Skin of body (tissue), 3 donors: ENCODE measurements at places on chromosomes 7 and 10. TPM values are rescaled to one million over a fixed set of nuclear protein-coding genes. Genes with fewer than 3 reads are reported as not detected.

The SPRN gene
- 0.89 TPM for total RNA-seq

The ADAM12 gene
- total RNA-seq = 22.8 TPM

The IFIT2 gene
- total RNA-seq = 8.6 TPM

The NUTM2E gene
- 0.20 TPM for total RNA-seq

The CAMK2G gene
- 19.2 TPM for total RNA-seq

The CFTR gene
- 1.2 TPM for total RNA-seq

The RTKN2 gene
- 6.5 TPM for total RNA-seq

The ABLIM1 gene
- 66.2 TPM for total RNA-seq

The MRPS33 gene
- 27.4 TPM for total RNA-seq

The UNCX gene
- total RNA-seq = not detected

The CFAP43 gene
- 1.6 TPM for total RNA-seq

The PAPSS2 gene
- 7.2 TPM for total RNA-seq

DNA sequence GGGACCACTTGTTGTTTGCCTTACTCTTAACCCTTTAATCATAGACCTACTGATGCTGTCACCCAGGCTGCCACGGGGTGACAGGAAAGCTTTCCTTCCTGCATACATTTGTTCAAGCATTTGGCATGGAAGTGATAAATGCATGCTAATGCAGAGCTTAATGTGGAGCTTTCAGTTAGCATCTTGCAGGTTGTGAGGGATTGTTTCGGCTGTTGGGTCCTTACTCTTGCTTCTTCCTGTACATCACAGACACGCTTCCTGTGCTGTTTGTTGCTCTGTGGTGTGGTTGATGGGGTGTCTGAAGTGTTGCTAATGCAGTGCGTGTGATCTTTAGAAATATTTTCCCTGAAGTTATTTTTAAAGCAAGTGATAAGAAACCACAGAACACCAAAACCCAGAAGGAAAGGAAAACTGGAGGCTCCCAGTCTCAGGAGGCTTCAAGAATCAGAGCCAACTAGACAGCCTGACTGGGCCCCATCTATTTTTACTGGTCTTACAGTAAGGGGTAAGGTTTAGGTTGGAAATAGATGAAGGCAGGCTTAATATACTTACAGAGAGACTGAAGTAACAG lies 143.1 kb downstream of the CHN2 start:
- DNase-seq = no peak

DNA sequence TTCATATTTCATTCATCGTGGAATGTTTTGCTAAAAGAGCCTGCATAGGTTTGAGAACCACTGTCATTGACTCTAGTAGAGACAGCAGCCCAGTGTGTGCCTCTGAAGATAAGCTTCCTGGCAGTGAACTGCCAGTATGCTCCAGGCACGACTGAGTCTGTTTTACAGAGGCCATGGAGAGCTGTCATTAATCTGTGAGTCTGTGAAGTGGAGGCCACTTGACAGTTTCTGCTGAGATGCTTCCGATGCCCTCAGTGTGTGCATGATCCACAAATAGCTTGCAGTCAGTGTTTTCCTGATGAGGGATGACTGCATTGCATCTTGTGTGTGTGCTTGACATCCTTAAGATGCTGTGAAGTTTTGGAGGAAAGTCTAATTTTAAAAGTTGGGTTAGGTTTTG lies 162.2 kb downstream of the PFKFB3 start:
- DNase-seq = no peak

DNA sequence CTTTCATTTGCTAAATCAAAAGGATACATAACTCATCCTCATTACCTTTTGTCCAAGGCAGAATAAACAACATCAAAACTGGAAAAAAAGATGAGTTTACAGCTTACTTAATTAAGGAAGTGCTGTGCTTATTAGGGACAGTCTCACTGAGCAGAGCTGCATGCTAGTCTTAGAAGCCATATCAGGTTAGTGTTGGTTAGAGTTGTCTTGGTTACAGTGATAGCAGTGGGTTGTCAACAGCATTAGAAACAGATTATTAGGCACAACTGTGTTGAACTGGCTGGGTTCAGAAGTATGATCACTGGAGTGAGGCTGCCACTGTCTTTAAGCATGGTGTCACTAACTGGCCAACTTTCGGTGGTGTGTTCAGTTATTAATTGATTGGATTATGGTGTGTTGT lies 503.9 kb upstream of the IGFBP3 start:
- DNase-seq = no peak

DNA sequence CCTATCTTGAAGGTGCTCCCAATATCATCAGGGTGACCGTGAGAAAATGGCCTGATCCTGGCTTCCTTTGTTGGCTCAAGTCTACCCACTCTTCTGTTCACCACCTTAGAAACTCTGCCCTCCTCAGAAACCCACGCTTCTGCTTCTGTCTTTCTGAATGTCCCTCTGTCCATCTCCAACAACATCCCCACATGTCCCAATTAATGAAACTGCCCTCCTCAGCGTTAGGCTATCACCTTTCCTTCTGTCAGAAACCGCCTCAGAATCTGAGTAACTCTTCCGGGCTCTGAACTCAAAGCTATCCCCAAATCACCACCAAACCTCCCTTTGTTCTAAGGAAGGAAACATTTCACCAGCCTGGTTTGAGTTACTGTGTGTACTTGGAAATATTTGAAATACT lies 315.8 kb upstream of the ZNF32 start:
- DNase-seq = no peak

GRCh38 chr10:92203919-92204623 lies 86.8 kb downstream of the CPEB3 start:
- DNase-seq = no peak

- DNase-seq = peak; percentile 64
Observed at GRCh38 chr10:114332301-114333192, 71.8 kb downstream of the AFAP1L2 start.

DNA sequence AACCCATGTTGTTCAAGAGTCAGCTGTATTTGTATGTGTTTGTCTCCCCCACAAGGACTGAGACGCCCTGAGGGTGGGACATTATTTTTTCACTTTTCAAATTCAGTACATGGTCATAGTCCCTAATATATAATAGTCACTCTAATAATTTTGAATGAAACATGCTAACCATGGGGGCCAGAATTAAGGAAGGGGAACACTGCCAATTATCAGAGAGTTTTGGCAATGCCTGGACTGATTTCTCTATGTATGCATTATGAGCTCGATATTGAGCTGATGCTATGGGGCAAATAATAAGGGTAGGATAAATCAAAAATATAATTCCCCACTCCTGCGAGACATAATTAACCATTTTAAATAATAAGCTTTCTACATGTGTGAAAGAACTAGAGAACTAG lies 87.4 kb downstream of the CPED1 start:
- no peak for DNase-seq

GRCh38 chr7:68425377-68425776 lies 1172.9 kb upstream of the AUTS2 start:
- DNase-seq = no peak

DNA sequence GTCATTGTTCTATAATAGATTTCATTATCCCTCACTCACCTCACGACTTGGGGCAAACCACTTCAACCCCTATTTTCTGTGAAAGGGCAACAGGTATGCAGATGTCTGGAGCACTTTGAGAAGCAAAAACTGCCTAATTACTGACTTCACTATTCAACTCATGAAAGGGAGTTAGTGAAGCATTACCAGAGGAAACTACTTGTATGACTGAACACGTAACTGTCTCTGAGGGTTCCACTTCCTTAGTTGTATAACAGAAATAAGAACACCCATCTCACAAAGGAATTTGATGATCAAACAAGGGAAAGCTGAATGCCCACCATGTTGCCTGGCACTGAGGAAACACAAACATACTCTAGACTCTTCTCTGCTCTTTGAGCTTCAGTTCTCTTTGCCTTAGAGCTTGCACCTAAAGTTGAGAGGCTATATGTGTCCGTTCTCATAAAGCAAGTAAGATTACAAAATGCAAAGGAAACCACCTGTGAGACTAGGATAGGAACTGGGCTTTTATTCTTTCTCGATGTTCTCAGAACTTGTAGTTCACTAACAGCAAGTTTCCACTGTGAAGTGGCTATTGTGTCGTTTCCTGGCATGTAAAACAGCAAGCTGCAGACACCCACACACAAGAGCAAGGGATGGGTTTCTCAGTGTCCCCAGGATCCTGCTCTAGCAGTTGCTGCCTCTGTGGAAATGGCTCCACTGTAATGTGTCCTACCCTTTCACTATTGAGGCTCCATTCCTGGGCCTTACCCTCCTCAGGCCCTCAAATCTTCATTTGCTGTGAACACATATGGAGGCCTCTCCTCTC lies 2.6 kb downstream of the TMEM243 start:
- DNase-seq = no peak

DNA sequence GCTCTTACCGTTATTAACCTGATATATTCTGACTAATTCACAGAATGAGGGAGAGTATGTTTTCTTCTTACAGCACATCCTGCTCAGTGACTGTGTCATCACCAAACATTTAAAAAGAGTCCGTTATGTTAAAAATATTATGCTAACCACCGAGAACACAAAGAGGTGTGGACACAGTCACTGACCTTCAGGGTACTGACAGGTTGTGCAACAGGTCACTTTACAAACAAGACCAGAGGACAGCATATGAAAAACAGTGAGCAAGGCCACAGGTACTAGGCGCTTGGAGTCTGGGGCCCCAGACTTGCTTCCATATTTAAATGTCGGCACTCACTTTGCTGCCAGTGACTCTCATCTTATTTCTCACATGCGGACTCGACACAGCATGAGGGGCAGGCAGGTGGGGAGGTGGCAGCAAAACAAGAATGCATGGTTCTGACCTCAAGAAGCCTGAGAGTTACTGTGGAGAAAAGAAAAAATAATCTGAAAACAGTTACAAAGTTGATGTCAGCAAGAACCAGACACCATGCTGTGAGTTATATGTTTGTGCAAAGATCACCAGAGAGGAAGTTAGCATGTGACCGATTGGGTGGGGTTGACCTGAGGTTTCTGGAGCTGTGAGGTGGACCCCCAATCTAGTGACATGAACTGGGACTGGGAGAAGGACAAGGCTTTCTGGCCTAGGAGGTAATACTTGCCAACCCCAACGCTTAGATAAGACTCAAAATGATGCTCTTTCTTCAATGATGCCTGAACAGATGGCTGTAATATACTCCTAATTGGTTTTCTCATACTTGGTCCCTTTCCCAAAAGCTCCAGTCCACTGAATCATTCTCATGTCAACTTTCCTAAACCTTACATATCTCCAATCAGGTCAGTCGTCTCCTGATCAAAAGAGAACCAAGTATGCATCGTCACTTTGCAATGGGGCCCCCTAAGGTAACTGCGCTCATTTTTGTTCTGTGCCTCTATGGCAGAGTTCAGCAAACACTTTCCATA lies 102.4 kb downstream of the HIPK2 start:
- DNase-seq = no peak

DNA sequence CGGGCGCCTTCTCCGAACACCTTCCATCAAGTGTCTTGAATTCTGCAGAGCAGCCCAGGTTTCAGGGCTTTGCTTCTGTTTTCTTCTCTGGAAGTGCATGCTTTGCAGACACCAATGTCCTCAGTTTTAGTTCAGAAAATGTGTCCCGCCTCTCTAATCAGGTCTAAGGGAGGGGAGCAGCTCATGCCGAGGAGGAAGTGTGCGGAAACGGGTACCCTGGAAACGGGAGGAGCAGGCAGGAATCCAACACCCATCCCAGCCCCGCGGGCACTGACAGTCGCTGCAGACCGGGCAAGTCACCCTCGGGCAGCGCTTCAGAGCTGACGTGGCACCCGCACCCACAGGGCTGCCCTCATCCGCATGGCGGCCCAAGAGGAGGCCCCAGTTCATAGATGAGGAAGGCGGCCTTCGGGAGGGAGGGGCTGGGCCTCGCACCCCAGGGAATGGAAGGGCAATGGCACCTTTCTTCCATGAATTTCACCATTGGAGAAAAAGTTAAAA lies 338.7 kb downstream of the DNAJB6 start:
- no peak for DNase-seq

DNA sequence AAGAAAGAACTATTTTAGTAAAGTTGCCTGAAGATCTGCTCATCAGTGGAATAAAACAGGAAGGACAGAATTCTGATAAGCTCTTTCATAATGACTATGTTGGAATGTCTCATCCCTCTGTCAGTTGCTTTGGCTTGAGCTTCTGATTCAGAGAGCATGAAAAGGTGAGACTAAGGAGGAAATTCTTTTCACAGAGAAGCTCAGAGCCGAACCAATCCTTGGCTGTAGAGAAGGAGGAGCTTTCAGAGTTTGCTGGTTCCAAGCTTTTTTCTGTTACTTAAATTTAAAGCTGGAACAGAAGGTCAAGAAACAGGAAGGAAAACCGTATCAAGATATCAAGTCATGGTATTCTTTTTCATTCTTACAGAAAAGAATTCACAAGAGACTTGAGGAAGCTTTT lies 24.0 kb downstream of the GSTO2 start:
- no peak for DNase-seq

DNA sequence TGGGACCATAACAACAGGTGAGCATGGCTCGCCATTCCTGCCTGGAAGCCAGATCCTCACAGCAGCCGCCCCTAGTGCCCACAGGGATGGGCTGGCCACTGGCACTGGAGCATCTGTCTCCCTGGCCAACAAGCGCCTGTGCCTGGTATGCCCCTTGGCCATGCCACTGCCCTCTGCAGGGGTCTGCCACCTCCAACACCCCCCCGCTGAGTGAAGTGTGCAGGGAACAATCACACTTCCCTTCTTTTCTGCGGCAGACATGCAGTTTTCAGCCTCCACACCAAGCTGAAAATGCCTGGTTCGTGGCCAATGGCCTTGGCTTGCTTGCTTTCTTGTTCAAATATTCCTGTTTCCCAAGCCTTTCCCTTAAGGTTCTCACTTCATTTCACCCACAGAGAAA lies 50.7 kb downstream of the HSPA12A start:
- no peak for DNase-seq

- no peak for DNase-seq
Observed at GRCh38 chr10:34444223-34445183, 370.6 kb downstream of the PARD3 start.

DNA sequence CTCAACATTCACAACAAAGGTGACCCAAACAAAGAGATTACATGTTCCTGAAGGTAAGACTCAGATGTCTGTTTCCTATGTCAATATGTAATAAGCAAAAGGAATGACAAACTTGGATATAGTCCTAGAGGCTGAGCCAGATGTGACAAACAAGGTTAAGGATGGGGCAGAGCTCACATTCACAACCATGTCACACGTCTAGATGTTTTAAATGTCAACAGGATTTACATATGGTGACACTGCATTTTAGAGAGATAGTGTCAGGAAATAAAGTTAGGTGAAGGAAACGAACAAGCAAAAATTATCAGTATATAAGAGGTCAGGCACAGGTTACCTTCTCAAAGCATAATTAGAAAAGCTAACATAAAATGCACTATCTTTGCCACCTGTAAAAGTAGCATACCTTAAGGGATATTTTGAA lies 8.4 kb downstream of the RELN start:
- no peak for DNase-seq

DNA sequence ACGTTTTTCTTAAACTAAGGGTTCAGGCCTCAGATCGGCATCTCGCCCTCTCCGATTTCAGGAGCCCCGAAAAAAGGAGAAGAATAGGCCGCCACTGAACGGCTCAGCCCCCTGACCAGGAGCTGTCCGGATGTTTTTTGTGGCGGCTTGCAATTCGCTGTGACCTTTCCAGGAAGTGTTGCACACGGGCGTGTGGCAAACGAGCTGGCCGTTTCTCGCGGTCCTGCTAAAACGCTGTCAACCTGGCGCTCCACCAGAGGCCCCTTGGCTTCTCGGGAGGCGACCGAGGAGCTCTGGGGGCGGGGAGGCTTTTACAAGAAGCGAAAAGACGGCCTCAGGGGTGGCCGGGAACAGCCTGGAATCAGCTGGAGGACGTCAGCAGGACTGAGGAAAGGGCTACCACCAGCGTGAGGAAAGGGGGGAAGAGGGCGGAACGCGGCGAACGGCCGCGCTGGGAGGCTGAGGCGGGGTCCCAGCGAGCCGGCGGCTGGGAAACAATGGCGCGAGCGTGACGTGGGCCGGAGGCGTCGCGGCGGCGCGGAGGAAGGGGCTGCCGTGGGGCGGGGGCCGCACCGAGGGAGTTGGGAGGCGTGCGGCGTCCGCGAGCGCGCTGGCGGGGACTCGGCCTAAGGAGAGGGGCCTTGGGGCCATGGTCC lies 493 bp downstream of the NT5C2 start:
- DNase-seq = peak; percentile 80
